ENCODE measurements at places on chromosomes 11 and 22.

GRCh38 chr22:42938976-42939375 is 76.0 kb downstream of the PACSIN2 start:
- peak; percentile 34 for DNase-seq

GRCh38 chr11:64295760-64296159 is 4.4 kb upstream of the CATSPERZ start:
- DNase-seq: no peak

GRCh38 chr22:24465566-24465965 is 29.6 kb upstream of the UPB1 start:
- no peak for DNase-seq

DNA sequence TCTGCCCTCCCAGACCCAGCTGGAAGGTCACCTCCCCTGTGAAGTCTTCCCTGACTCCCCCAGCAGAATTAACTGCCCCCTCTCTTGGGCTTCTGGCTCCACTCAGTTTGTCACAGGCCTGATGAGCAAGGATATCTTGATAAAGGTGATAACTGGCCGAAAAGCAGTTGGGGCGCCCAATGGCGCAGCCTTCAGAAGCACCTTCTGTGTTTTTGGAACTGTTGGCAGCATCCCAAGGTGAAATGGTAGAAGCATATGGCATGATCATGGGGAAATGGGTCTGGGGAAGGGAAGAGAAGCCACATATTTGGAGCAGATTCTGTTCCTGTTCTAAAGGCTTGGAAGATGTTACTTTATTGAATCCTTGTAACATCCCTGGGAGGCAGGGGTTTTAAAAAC is 2.8 kb upstream of the TAB1 start:
- no peak for DNase-seq

DNA sequence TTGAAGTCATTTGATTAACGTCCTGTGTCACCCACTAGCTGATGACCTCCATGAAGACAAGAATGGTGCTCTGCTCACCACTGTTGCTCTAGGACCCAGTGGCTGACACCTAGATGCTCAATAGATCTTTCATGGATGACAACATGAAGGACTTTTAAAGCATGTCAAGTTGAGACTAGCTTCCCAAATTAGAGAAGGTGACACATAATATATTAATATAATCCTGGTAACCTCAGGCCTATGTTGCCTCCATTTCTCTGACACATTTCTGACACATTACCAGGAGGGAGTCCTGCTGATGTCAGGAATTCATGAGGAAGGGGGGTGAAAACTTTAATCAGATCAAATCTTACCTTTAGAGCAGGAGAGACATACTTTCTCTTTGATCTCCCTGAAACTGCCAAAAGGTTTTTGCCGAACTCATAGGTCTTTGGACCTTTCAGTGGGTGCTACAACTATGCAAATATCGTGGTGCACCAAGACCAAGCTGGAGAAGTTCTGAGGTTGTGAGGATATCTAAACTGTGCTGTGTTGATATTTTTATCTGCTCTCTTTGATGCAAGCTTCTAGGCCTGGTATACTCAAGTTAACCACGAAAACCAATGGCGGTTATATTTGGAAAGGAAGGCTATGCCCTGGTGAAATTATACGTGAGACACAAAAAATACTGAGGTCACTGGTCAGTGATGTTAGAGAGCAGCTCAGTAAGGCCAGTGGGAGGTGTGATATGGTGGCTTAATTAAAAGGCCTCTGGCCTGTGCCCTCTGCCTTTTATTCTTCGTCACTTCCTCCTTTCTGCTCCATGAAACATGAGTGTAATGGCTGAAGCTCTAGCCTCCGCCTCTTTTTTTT is 13.2 kb upstream of the AMPD3 start:
- DNase-seq: no peak
